ENCODE measurements at places on chromosomes 11 and 22.

GRCh38 chr11:10864688-10865087, 6.8 kb upstream of the ZBED5 start:
- no peak for DNase-seq

DNA sequence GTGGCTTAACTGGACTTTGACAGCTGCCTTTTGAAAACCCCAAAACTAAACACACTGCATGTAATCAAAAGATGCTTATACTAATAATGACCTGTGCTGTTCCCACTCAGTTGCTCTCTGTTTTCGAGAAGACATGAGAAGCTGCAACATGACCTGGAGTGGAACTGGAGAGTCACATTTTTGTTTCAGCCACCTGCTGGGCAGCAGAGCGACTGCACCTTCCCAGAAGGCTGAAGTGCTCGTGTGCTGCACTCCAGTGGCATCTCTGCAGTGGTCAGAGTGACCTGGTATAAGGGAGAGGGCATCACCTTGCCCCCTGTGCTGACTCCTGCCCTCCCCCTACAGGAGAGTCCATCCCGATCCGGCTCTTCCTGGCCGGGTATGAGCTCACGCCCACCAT, 8.6 kb downstream of the THYN1 start:
- DNase-seq = no peak

- no peak for DNase-seq
Measured at GRCh38 chr22:18066181-18066859, 11.5 kb upstream of the PEX26 start.

- no peak for DNase-seq
Measured at GRCh38 chr22:45638834-45639746, 32.5 kb upstream of the ATXN10 start.

- no peak for DNase-seq
Measured at GRCh38 chr11:104529906-104530305, 366.0 kb upstream of the PDGFD start.

GRCh38 chr11:8032122-8032521, 45.0 kb downstream of the EIF3F start:
- no peak for DNase-seq

- DNase-seq = no peak
Measured at GRCh38 chr11:2673871-2674471, 25.8 kb downstream of the KCNQ1OT1 start.

GRCh38 chr11:11998091-11998781, 10.2 kb downstream of the DKK3 start:
- no peak for DNase-seq

DNA sequence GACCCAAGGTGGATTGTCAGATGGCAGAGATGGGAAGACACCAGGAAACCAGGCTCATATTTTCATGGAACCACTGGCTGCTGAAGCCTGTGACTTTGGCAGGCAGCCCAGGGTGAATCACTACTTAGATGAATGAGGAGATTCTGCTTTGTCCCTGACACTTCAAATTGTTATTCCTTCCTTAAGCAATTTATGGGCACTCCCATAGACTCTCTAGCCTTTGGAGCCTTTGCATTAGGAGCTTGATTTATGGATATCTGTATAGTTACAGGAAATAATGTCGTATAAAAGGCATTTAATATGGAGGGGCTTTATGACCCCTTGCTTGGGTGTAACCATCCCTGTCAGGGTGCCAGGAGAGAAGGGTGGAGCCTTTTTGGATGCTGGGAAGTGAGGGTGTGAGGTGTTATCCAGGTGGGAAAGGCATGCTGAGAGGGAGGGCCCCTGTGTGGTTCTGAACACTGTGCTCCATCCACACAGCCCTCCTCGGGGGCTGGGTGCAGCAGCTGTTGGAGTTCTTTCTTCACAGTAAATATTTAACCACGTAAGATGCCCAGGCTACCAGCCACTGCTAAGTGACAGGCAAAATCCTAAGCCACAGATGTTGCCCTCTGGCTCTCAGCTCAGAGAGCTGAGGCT, 35.3 kb downstream of the IL18 start:
- no peak for DNase-seq

GRCh38 chr11:13682212-13682611, 13.7 kb downstream of the FAR1 start:
- DNase-seq = no peak

GRCh38 chr11:10317151-10317755, 12.4 kb downstream of the ADM start:
- DNase-seq = no peak

GRCh38 chr11:3866206-3866605, 10.7 kb downstream of the STIM1 start:
- DNase-seq = no peak

DNA sequence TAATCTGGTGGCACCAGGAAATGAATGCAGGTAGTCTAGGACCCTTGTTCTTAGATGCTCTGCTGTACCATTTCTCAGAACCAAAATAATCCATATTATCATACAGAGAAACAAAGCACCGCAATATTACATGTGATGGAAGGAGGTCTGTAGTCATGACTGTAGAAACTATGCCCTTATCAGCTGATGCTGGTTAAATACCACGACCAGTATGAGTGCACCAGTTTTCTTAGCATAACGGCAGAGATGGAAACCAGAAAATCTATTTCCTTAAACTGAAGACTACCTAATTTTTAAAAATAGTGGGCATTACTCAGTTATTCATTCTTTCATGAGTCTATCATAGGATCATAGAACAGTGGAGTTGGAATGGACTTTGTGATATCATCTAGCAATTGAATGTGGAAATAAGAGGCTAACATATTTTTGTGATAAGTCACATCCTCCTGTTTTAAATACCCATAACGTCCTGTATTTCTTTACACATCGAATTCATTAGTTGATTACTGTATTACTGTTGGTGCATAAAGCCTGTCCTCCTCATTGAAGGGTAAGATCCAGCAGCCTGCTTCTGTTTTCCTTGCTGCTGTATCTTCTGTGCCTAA, 15.1 kb downstream of the JHY start:
- DNase-seq = no peak

DNA sequence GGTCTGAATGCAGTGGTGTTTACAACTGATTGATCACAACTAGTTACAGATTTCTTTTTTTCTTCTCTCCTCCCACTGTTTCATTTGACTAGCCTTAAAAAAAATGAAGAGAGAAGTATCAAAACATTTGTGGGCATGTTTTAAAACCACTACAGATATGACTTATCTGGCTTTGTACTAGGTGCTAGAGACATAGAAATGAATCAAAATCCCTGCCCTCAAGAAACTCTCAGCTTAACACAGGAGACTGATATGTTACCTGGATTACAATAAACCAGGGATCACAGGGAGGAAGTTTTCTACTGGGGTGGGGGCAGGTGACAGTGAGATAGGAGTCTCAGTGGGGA, 25.2 kb upstream of the CTR9 start:
- no peak for DNase-seq

DNA sequence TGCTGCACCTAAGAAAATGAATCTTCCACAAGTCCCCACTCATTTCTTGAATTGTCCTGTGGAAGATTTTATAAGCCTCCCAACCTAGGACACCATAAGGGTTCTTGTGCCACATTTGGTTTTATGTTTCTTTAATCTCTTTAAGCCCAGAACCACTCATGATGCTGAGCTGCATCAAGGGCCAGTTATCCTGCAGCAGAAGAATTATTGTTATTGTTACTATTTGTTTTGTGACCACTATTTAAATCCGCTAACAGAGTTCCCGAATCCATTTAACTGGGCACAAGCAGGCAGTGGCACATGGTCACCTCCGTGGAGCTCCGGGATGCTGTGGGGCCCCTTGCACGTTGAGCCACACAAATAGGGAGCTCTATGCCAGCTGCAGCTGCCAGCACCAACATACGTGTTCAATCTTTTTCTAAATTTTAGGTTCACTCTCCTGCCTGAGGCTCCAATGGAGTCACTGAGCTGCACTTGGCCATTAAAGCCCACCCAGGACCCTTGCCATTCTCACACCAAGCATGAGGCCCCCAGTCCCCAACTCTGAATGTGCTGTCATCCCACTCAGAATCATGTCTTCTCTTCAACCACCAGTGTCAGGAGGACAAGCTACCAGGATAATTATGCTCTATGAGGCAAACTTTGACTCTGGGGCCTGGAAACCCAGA, 60.6 kb downstream of the DGCR2 start:
- no peak for DNase-seq

- no peak for DNase-seq
Measured at GRCh38 chr11:99934008-99934407, 753.1 kb upstream of the ARHGAP42 start.

DNA sequence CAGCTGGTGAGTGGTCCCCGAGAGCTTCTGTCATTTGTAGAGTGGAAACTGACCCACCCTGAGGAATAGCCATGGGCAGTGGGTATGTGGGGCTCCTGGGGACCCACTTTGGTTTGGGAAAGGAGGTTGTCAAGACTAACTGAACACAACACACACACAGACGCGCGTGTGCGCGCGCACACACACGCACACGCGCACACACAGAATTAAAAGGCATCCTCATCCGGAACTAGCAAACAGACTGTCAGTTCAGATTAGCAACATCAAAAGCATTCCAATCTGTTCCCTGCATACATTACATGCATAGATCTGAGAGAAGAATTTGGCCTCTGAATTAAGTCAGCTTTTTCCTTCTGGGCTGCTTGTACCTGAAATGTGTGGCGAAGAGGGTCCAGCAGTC, 284.7 kb downstream of the ST3GAL4 start:
- DNase-seq = no peak

DNA sequence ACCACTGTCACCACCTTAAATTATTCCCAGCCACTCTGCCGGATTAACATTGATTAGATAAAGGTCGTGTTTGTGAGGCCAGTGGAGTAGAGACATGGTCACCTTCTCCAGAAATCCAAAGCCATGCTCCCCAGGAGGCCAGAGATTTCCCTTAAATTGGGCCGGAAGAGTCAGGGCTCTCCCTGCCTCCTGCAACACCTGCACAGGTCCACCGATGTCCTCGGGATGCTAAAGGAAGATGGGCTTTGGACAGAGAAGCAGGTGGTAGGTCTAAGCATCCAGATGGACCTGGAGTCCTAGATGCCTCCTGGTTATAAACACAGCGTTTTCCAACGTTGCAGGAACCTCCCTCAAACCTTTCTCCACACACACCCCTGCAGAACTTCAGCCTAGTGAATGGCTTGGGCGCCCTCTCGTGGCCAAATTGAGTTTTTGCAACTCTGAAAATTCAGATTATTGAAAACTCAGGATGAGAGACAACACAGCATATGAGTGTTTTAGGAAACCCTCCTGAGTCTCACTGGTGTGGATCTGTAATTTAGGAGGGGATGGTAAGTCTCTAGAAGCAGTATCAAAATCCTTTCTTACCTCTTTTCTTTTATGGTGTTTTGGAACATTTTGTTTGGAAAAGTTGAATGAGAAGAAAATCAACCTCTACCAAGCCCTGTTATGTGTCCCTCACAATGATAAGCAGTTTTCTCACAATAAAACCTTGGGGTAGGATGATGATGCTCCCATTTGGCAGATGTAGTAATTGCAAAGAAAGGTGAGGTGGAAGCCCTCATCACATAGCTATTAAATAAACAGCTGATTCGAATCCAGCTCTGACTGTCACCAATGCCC, 109.6 kb downstream of the RRAS2 start:
- DNase-seq = peak; percentile 51

GRCh38 chr11:8638300-8638699, 44.2 kb downstream of the TRIM66 start:
- DNase-seq = no peak

Measured in stimulated activated CD8-positive, alpha-beta memory T cell treated with anti-CD3 and anti-CD28 coated beads, Interleukin-2, amount 100 ng/mL, for 1 hour (primary cell).